Activated T-helper 17 cell treated with anti-CD3 and anti-CD28 coated beads, Interleukin-2, amount 50 U/mL, for 72 hours (primary cell): ENCODE measurements at places on chromosomes 3 and 15.

- ATAC-seq, result no peak
These were observed 10.1 kb downstream of the ARL14 start for GRCh38 chr3:160686955-160687535.

DNA sequence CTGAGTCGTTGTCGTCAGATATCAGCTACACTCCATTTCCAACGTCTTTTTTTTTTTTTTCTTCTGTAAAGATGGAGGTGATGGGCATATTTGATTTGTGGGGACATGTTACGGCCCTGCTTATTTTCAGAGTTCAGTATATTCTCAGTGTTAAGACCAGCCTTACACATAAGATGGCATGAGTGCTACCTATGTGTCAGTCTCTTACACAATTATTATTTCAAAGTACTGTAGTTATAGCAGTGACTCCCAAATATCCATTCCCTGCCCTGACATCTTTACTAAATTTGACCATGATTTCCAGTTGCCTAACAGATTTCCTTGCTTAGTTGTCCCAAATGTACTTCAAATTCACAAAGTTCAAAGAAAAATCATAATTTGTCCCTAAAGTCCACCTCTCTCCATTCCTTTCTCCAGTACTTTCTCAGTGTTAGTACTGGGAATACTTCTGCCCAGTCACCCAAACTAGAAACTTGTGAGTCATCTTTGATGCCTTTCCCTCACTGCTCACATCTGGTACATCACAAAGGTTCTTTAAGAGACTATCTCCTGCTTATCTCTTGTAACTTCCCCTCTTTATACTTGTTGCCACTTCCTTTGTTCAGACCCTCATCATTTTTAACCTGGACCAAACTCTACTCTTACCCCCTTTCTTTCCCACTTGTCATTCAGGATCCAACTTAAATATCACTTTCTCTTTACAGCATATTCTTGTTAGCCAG lies 67.0 kb downstream of the ZNF609 start:
- peak; percentile 65 for ATAC-seq

- no peak for ATAC-seq
These were observed 141.7 kb upstream of the GPR149 start for GRCh38 chr3:154571553-154572226.

DNA sequence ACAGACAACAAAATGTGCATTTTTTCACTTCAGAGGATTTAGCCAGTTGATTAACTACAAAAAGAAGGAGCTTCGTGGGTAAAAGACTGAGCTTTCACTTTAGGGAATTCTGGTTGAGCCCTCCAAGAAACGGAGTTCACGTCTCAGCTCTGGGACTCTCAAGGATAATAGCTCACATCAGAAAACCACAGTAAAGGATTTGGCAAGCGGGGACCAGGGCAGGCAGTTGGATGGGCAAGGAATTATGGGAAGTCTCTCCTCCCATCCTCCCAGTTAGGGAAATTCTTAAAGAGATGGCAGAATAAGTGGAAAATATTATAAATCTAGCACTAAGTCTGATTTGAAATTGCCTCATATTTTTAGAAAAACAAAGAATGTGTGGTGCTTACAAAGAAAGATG lies 188.3 kb upstream of the EOMES start:
- ATAC-seq, result no peak

DNA sequence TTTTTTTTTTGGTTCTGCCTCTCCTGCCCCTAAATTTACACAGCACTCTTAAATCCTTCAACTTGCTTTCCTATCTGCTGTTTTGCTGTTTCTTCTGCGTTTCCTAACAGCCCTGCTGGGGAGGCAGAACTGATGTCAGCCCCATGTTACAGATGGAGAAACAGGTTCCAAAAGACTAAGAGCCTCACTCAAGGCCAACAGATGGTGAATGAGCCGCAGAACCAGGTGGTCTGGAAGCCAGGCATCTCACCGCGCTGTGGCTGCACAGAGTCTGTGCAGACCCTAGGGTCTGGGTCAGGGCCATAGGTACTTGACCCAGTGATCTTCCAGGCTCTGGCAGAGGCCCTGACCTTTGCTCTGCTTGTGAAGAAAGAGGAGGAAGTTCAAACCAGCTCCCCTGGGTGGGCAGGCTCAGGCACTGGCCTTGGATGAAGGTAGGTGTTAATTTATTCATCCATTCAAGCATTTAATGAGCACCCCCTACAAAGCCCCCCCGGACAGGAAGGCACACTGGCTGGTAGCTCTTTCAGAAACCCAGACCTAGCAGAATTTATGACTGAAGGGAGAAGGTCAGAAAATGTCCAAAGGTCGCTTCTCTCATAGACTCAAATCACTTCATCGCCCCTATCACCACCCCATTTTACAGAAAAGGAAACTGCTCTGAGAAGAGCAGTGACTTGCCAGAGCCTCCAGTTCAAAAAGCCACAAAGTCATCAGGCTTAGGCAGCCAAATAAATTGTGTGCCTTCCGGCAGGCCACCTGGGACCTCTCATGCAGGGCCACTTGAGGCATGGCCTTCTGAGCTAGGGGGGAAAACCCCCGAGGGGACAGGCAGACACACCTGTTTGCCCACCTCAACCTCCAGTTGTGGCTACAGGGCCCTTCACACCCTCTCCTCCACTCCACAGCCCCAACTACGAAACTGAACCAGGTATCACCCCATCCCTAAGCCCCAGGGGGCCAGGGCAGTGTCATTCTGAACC lies 2.7 kb downstream of the CHDH start:
- ATAC-seq, result no peak

- ATAC-seq, result no peak
These were observed 15.5 kb upstream of the PSTPIP1 start for GRCh38 chr15:76979331-76979925.
